ENCODE measurements at places on chromosomes 4 and X.

GRCh38 chr4:40256817-40257216 is 60.0 kb downstream of the RHOH start:
- no peak for DNase-seq

DNA sequence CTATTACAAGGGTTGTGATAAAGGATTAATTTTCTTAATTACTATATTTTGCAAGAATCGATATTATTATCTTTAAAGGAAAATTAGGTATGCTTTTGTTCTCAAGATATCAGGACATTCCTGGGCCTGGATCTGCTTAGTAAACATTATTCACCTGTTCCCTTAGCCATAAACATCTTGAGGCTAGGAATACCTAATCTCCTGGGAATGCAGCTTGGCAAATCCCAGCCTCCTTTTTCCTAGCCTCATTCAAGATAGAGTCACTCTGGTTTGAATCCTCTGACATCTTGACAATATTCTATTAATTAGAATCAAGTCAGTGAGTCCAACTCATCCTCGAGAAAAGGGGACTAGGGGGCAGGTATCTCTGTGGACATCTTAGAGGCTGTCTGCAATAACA is 327.1 kb downstream of the STIM2 start:
- no peak for DNase-seq

DNA sequence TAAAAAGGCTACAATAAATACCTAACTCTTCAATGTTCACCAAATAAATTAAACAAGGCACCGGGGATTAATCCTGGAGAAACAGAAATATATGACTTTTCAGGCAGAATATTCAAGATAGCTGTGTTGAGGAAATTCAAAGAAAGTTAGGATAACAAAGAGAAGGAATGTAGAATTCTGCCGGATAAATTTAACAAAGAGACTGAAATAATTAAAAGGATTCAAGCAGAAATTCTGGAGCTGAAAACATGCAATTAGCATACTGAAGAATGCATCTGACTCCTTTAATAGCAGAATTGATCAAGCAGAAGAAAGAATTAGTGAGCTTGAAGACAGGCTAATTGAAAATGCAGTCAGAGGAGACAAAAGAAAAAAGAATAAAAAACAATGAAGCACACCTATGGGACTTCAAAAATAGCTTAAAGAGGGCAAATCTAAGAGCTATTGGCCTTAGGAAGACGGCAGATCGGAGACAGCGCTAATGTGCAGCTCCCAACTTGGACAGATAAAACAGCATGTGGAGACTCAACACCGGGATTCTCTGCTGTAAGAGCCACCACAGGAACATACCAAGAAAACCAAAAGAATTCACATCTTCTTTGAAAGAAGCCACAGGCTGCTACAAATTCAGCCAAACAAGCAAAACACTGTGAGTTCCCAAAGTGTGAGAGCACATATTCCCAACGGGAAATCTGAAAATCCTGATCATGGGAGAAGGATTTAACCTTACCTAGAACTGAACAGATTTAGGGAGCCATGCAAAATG is 1290.9 kb downstream of the PCDH18 start:
- no peak for DNase-seq

DNA sequence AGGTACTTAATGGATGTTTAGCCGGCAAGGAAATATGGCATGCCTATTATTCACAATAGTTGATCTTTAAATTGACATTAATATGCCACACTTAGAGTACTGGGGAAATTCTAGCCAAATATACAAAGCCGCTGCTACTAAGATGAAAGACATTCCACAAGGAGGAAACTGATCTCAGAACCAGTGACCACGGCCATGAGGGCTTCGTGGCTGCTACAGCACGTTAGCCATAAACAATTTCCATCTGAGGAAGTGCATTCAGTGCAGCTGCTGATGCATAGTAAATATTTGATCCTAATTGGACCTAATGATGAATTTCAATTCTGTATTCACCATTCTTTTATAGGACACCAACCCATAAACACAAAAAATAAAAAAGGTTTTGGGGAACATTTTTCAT is 59.1 kb downstream of the SORBS2 start:
- no peak for DNase-seq

DNA sequence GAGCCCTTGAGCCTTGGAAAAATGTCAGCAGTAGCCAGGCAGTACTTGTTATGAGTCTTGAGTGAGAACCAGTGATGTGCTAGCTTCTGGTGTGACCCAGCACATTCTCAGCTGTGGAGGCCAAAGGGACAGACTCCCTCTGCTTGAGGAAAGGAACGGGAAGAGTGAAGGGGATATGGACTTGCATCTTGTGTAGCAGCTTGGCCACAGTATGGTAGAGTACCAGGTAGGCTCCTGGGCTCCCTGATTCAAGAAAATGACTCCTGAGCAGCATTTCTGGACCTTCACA is 1601.9 kb upstream of the ADGRL3 start:
- no peak for DNase-seq

Measured in LNCaP clone FGC (cell line).